NCI-H446 (cell line): ENCODE measurements at places on chromosomes 12 and 14.

GRCh38 chr14:51912112-51912786, 51.8 kb downstream of the GNG2 start:
- no peak for DNase-seq

DNA sequence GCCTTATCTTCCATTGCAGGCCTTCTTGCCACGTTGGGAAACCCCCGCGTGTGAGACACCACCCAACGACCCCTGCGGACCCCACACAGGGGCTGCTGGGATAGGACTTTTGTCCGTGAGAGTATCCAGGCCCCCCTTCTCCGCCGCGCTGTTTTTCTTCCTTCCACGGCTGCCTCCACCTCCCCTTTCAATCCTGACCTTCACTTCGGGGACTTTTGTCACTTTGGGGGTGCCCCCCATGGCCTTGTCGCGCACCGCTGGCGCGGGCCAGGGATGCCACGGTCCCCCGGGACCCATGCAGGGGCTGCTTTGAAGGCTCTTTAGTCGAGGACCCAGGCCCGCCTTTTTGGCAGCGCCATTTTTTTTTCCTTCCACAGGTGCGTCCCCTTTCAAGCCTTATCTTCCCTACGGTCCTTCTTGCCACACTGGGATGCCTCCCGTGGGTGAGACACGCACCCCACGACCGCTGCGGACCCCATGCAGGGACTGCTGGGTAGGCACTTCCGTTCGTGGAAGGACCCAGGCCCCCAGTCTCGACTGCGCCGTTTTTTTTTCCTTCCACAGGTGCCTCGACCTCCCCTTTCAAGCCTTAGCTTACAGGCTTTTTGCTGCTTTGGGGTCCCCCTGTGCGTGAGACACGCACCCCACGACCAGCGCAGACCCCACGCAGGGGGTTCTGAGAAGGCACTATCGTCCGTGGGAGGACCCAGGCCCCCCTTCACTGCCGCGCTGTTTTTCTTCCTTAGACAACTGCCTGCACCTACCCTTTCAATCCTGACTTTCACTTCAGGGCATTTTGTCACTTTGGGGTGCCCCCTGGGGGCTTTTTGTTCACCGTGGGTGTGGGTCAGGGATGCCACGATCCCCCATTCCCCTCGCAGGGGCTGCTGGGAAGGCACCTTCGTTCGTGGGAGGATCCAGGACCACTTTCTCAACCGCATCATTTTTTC, 267.4 kb downstream of the ALG10 start:
- no peak for DNase-seq

DNA sequence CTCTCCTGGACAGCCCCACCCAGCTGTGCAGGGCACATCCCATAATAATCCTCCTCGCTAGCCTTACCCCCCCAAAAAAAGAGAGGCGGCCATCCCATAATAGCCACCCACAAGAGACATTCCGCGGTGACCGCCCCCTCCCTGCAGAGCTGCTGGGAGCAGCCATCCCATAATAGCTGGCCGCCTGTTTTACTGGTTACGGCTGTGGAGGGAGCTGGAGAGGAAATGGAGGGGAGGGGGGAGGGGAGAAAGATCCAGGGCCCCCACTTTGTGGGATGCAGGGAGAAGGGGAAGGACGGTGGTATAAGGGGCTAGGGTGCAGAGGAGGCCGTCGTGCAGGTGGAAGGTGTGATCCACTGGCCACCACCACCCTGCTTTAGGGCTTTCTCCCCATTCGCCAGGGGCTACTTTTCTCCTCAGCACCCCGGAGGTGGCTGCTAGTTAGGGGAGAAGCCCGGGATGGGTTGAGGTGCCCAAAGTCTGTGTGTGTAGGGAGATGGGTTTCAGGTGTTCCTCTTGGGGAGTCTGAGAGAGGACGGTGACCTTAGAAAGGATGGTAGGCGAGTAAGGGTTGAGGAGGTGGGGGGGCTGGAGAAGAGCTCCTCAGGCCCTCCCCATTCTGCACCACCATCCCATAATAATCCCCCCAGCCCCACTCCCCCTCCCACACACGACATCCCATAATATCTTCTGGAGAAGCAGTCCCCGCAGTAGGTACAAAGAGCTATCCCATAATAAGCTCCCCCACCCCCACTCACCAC, 6.0 kb upstream of the CHD4 start:
- no peak for DNase-seq

- no peak for DNase-seq
Observed at GRCh38 chr12:110937104-110937641, 16.8 kb upstream of the MYL2 start.

GRCh38 chr12:31702047-31702446, 26.8 kb downstream of the AMN1 start:
- no peak for DNase-seq

- no peak for DNase-seq
Observed at GRCh38 chr12:51127050-51127729, 43.8 kb upstream of the CSRNP2 start.

GRCh38 chr12:103908877-103909276, 21.3 kb upstream of the HSP90B1 start:
- DNase-seq: no peak

DNA sequence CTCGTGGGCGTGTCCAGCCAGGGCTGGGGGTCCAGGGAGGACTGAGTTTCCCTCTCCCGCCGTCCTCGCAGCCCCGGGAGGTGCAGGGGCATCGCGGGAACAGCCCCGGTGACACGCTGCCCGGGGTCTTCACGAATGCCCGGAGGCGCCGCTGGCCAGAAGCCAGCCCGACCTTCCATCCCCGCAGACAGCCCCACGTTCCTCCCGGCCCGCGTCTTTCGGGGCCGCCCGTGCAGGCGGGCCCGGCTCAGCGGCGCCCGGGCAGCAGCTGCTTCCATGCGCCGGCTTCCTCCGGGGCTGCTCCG, 827 bp upstream of the TEDC1 start:
- no peak for DNase-seq

- no peak for DNase-seq
Observed at GRCh38 chr12:24898606-24899005, 50.3 kb downstream of the BCAT1 start.

DNA sequence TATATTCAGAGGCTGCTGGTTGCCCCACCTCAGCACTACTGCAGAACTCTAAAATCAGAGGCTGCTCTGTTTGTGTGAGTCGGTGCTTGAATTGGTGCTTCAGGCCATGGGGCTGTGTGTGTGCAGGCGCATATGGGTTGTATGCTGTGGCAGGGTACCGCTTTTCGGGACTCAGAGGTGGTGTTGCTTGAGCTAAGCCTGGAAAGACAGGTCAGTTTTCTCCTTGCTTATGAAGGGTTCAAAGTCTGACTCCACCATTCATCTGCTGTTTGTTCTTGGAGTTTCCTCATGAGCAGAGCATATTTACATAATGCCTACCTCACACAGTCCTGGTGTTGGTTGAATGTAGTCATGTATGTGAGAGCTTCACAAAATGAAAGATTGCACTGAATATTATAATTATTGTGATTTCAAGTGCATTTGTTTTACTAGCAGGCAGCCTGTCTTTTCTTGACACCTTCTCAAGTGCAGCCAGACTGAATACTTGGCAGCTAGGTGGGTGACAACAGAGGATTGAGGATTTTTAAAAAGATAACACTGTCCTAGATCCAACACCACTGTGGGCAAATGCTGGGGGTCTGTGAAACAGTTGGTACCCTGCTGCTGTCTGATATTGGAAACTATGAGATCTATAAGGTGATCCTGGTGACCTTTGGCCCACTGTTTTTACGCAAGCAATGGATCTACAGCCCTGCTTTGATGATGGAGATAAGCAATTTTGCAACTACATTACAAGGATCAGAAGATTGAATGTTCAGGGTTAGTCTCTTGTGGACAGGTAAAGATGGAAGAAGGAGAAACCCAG, 1.0 kb upstream of the ANG start:
- no peak for DNase-seq

DNA sequence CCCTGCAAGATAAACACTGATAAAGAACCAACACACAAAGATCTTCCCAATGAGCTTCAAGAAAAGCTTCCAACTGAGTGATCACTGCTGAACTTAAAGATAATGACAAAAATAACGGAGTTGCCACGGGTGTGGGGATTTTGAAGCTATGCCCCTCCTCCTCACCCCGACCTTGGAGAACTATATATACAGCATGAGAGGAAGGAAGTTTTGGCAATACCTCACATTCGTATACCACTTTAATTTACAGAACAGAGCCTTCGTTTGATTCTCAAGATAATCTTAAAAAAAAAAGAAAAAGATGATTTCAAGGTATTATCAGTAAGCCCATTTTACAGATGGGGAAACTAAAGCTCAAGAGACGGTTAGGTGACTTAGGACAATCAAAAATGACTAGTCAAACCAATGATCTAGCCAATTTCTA, 715 bp downstream of the NEK9 start:
- no peak for DNase-seq

DNA sequence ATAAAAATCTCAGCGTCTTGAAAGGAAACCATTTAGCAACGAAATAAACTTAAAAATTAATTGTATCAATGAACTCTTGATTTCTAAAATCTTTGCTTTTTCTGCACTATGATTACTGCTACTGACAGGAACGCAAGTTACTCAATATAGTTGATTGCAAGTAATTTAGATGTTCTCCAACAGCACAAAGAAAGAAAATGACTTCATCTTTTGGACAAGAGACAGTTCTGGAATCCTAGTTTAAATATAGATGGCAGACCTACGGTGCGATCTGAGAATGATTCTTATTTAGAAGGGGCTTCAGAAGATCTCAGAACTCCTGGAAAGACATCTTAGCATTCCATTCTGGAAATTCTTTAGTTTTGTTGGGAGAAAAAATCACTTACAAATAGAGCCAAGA, 1.4 kb upstream of the SUDS3 start:
- no peak for DNase-seq

DNA sequence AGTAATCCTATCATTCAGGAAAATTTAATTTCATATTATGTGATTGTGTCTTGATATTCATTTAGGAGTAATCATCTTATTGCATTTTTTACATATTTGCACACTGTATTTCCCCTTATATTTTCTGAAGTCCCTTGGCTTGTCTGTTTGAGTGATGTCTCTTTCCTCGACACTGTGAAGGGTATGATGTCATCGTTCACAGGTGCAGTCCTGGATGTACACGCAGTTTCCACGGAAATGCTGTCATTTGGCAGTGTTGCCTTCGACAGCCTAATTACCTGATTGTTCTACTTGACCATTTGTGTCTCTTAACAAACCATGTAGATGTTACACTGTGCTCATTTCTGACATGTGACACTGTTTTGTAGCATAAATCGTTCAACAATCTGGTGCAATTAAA, 1277.0 kb downstream of the TMEM121 start:
- DNase-seq: no peak
